ENCODE measurements at places on chromosomes 2 and 18. TPM values are rescaled to one million over a fixed set of nuclear protein-coding genes. Genes with fewer than 3 reads are reported as not detected.

Gene SALL3
- under 0.01 TPM for total RNA-seq

Gene TOGARAM2
- under 0.01 TPM for total RNA-seq

Gene PIKFYVE
- total RNA-seq: 54.7 TPM

Gene CYBRD1
- 61.6 TPM for total RNA-seq

Gene NYAP2
- not detected for total RNA-seq

Gene GPR75
- total RNA-seq: 2.0 TPM
